ENCODE measurements at places on chromosomes 6 and 20.

DNA sequence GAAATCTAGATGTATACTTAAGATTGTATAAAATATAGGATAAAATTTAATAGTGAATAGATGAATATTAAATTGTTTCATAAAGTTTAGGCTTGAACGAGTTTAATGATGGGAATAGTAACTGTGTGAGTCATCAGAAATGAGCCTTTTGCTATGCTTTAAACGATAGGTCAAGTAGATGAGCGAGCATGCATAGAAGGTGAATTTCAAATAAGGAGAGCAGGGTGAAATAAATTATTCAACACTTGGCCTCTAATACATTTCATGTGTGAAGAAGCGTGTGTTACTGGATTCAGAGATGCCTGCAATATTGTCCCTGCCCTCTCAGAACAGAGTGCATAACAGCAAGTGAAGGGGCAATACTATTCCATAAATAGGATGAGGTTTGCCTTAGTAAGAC is 74.4 kb upstream of the EYA4 start:
- no peak for DNase-seq

DNA sequence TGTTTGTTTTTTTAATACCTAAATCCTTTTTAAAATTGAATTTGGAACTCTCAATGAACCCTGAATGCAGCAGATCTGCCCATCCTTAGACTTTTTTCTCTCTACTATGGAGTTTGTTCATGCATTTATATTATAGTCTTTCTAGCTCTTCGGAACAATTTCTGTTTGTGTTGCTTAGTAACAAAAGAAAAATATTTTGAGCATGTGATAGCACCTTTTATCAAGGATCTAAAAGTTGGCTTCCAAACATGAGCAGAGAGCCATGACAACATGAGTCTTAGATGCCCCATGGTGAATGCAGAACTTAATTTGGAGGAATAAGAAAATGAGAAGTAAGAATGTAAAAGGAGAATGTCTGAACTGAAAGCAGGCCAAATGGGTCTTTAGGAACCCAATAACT is 133.7 kb downstream of the EDN1 start:
- DNase-seq, result peak; percentile 11

DNA sequence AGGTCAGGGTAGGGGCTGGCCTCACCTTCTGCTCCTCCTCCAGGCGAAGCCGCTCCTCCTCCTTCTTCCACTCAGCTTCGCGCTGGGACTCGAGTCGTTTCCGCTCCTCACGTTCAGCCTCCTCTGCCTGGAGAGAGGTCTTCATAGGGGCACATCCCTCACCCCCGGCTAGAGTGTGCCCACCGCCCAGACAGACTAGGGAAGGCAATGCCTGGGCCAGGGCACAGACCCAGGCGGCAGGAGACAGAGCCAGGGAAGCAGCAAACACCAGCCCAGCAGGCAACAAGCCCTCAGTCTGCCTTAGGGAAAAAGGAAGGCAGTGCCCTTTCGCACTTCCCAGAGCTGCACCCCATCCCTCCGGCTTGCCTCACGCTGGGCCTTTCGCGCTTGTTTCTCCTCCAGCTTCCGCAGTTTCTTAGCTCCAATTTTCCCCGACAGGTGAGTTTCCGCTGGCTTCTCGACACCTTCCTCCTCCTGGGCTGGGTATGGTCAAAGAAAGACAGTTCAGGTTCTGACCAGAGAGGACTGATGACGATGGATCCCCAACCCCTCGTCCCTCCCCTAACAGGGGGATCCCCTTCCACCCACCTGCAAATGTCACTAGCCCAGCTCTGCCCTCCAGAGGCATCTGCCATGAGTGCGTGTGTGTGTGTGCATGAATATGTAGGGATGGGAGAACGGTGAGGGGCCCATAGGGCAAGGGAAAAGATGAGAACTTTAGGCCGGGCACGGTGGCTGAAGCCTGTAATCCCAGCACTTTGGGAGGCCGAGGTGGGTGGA is 4.3 kb downstream of the DDRGK1 start:
- DNase-seq, result no peak

GRCh38 chr6:98830146-98830545 is 4.2 kb upstream of the POU3F2 start:
- no peak for DNase-seq

- DNase-seq, result no peak
These were observed 192.4 kb downstream of the PREX1 start for GRCh38 chr20:48635361-48635760.

GRCh38 chr6:48597951-48598350 is 487.0 kb upstream of the PTCHD4 start:
- DNase-seq, result no peak

DNA sequence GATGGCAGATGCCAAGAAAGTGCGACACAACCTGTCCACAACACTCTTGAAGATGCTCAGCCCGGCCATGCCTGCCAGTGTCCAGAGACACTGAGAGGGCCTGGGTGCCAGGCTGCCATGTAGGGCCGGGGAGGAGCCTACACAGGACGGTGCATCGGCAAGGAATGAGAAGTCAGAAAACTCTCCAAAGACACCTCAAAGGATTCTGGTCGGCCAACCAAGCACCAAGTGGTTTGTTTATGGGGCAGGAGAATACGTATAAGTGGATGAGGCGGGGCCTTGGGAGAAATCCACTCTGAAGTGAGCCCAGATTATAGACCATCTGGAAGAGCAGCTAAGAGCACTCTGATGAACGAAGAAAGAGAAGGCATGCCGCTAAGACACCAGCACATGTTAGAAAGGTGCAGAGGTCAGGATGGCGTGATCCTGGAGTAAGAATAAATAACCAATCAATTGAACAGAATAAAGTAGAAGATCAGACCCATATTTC is 120.7 kb upstream of the FOXQ1 start:
- no peak for DNase-seq

DNA sequence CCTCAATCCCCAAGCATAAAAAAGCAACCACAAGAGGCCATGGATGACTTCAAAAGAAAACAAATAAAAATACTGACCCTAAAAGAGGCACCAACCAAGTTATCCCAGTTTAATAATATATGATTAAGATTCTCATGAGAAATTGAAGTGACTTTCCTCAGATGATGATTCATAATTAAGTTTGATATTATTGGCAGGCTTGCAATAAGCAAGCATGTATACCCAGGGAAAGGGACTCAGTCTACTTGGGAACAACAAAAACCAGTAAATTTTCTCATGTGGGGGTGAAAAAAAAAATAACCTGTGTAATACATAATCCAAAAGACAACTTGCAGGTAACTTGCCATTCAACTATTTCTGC is 19.6 kb downstream of the JAG1 start:
- no peak for DNase-seq

DNA sequence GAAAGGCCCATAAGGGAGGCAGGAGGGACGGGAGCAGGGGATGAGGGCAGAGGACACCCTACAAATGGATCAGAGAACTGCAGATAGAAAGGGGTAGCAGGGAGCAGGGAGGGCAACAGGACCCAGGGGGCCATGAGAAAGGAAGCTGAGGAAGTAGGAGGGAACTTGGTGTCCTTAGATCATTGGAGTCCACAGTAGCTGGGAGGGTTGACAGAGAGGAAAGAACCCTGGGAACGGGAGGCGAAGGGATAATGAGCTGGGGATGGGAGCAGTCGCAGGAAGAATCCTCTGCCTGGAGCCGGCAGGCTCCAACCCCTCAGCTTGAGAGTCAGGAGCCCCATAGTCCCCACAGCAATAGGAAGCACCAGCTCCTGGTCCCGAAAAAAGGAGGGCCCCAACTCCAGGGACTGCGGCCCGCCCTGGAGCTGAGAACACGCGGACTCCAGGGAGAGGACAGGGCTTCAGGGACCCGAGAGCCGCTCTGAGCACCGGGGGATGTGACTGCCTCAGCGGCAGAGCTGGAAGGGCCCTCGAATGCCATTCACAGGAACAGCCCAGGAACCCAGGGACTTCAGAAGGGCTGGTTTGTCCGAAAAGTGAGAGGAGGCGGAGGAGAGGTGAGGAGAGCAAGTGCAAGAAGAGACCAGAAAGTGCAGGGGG is 32.7 kb downstream of the HLA-A start:
- DNase-seq, result no peak
